ENCODE measurements at places on chromosomes 7 and 10.
A peak's percentile ranks its signal among the peaks of the same experiment; 100 is the strongest.

DNA sequence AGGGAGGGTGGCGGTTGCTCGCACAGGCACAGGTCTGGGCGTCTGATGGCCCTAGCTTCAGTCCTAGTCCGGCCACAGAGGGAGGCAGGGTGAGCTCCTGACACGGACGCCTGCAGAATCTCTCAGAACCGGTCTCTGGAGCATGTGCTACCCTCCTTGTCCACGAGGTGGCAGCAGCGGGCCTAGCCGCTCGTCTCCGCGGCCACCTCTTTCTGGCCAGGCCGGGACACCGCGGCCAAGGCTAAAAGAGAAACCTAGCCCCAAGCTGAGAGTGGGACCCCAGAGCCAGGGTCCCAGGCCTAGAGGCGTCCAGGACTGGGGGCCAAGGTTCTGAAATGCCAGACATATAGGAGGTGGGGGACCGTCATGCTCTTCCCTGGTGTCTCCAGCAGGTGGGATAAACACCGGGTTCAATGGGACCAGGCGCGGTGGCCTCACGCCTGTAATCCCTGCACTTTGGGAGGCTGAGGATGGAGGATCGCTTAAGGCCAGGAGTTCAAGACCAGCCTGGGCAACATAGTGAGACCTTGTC lies 3.2 kb upstream of the LAT2 start:
- DNase-seq, result peak; percentile 82

GRCh38 chr7:82760074-82760473 lies 316.5 kb upstream of the CACNA2D1 start:
- DNase-seq, result no peak

- peak; percentile 46 for DNase-seq
These were observed 22.3 kb downstream of the COX15 start for GRCh38 chr10:99709480-99710229.

DNA sequence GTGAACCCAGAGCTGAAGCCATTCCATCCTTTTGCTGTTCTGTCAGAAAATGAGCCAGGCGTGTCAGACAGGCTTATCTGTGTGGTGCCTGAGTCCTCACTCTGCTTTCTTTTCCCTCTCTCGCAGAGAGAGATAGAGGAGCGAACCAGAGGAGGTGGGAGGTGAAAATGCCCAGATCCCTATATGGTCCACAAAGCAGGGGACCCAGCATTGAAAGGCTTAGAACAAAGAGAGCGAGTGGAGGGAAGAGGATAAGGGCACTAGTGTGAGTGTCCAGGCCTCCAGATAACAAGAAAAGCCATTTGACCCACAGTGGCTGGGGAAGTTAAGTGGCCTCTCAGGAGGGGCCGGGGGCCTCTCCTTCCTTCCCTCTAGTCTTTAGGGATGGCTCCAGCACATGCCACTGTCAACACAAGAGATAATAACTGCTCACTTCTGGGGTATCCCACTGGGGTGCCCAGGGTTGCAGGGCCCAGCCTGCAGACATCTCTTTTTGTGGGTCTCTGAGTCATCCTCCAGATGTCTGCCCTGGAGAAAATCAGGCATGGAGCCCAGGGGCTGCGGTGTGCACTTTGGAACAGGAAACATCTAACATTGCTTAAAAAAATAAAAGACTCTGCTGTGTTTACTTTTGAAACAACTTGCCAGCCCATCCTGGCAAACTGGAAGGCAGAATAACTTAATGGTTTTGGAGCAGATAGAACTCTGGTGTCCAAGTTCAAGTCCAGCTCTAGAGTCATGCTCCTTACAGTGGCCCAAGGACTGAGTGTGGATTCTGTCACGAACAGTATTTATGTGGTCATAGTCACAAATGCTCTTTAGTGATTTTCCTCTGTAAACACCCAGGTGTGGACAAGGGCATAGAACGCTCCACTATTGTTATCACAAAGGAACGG lies 189.5 kb downstream of the CXCL12 start:
- DNase-seq, result no peak

DNA sequence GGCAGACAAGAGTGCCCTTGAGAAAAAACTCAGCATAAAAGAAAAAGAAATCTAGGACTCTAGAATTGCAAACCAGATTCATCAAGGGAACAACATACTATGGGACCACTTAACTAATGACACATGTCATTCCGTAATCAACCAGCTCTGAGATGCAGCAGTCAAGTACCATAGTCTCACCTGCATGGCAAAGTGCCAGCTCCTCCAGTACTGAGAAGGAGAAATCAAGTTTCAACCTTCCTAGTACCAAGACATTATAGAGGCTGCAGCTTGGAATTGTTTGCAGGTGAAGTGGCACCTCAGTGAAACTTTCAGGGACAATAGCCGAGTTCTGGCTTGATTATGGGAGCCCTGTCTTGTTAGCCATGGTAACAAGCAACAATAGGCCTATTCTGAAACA lies 11.5 kb downstream of the STEAP1 start:
- DNase-seq, result no peak

GRCh38 chr10:70815504-70816219 lies at the start of gene SGPL1:
Gene SGPL1, plus strand, starts transcription at chr10:70815948. Its CDS starts 906 bp downstream, at chr10:70816854.
- peak; percentile 87 for DNase-seq

GRCh38 chr10:26438534-26439341 lies 597 bp downstream of the APBB1IP start:
- DNase-seq, result peak; percentile 75

DNA sequence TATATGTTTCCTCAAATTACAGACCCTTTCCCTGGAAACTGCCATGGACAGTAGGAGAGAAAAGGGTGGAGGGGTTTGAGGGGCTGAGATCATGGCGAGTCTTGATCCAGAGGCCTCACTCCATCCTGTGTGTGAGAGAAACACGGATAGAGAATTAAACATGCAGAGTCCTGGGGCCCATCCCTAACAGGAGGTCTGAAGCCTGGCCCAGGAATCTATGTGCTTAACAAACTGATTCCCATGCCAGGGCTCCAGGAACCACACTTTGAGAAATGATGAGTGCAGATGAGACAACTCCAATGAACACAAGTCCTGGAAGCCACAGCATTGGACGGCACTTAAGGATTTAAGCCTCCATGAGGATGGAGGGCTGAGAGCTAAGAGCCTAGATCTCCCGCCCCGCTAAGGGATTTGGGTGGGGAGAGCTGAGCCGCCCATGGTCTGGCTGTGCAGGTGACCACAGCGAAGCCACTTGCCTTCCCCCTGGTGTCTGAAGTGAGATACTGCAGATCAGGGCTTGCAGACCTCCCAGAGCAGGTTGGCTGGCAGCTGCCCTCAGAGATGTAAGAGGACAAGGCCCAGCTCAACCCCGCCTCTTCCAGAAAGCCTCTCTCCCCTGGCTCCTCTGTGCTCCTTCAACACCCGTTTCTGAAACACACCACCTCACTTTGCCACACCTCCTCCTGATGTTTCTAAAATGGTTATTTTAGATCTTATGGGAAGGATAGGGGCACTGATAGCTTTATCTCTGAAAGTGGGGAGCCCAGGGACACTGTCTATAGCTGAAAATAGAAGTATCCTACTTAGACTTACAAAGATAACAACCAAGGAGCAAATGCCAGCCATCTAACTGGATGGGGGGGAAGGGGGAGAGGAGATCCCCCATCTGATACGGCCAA lies 24.8 kb upstream of the EIF5AL1 start:
- DNase-seq, result no peak

GRCh38 chr10:73414230-73414945 lies 530 bp upstream of the ANXA7 start:
- DNase-seq, result no peak

DNA sequence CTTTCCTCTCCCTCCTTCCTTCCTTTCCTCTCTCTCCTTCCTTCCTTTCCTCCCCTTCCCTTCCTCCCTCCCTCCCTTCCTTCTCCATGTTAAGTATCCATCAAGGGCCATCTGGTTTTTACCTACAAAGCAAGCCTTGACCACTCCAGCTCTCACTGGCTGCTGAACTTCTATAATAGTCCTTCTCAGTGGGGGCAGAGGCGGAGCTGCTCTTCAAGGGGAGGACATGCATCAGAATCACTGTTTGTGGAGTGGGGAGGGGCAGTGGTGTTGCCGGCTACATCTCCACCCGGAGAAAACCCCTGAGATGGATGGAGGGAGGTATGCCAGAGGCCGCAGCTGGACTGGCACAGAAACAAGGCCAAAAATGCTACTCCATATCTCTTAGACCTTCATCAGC lies 25.9 kb downstream of the LAMB1 start:
- DNase-seq, result no peak

GRCh38 chr10:89164080-89164479 lies 43.0 kb downstream of the CH25H start:
- peak; percentile 9 for DNase-seq

- DNase-seq, result no peak
These were observed 785.7 kb upstream of the POM121L12 start for GRCh38 chr7:52249741-52250140.

DNA sequence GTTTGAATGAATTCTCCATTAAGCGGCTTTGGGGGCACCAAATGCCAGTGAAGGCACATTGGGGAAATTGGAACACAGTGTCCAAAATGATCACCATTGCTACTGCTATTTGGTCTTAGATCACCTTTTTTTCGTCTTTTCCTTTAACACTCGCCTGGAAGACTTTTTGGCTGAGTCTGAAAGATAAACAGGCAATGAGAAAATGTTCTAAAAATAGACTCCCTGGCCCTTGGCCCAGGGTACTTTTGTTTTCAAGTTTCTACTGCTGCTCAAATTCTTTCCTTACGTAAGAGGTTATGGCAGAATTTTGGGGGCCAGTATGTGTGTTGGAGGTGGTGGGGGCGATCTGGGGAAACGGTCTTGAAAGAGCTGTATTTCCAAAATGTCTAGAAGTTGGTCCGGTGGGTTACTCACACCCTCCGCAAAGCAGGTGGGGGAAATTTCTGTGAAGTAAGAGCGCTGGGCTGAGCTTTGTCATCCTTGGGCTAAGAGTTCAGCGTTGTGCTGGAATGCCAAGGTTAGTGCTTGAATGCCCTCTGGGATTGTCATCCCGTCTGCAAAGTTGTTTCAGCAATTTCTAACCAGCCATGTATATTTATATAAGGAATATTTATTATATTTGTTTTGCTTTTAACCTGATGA lies 1.3 kb upstream of the ITPRIP start:
- DNase-seq, result no peak

DNA sequence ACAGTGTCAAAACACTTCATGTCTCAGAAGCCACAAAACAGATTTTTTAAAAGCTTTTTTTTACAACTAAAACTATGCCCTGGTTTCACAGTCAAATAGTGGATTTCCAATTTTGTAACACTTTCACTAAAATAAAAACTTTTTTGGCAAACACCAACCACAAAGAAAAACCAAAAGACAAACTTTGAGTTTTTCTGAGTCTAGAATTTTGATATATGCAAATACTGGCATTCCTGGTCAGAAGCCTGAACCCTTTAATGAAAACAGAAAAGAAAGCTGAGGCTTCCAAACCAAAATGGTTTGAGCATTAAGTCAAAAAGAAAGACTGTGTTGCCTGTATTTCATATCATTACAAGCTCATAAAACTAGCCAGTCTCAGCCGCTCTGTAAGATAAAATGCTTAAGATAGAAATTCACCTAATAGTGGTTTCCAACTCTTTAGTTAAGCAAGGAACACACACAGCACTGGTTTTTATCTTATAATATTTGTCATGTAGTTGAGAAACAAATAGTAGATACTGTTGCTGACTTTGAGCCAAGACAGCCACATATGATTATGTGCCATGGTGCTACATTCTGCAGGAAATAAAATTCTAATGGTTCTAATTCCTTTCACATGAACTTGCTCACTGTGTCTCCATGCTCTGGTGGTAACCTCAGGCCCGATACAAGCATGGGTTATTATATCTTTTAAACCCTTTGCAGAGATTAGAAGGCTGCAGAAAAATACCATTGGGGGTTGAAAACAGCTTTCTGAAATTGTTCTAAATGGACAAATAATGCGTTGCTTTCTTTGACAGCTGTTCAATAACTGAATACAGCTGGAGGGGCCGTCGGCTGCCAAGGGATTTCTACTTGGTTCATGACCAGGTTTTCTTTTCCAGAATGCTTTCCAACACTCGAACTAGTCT lies 49.4 kb downstream of the FAM171A1 start:
- DNase-seq, result no peak

- no peak for DNase-seq
These were observed 70.0 kb downstream of the ARL4A start for GRCh38 chr7:12757443-12757842.

DNA sequence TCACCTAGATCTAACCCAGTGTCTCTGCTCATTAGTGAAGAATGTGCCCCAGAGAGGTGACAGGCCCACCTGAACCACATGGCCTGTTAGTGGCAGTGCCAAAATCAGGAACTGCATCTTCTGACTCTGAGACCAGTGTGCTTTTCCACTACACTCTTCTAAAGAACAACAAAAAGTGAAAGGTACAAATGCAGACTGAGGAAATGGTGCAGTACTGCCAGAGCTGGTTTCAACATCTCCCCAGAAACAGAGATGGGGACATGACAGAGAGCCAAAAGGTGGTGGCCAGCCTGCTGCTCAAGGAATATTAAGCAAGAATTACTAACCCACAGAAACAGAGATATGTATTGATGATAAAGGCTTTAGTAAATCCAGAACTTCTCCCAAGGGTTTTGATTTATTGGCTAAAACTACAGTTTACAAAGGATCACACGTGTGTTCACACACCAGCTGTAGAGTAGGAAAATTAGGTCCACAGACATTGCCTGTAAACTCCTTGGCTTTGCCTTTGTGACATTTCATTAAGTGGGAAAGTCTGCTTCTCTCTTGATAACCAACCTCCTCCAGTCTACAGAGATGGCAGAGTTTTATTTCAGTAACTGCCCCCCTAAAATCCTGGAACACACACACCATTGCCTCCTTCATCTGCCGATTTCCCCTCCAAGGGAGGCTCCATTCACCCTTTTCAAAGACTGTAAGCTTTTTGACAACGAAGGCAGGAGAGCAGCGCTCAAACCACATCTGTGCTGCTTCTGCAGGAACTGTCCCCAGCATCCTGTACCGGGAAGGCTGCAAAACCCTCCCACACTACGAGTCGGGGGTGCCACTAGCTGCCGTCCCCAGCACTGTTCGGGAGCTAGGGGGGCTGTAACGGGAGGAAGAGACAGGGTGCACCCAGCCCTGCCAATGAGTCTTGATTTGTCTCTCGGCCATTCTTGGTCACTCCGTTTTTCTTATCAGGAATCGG lies 29.8 kb downstream of the GSDME start:
- no peak for DNase-seq

- no peak for DNase-seq
These were observed 103.4 kb downstream of the ITIH5 start for GRCh38 chr10:7563368-7563767.

DNA sequence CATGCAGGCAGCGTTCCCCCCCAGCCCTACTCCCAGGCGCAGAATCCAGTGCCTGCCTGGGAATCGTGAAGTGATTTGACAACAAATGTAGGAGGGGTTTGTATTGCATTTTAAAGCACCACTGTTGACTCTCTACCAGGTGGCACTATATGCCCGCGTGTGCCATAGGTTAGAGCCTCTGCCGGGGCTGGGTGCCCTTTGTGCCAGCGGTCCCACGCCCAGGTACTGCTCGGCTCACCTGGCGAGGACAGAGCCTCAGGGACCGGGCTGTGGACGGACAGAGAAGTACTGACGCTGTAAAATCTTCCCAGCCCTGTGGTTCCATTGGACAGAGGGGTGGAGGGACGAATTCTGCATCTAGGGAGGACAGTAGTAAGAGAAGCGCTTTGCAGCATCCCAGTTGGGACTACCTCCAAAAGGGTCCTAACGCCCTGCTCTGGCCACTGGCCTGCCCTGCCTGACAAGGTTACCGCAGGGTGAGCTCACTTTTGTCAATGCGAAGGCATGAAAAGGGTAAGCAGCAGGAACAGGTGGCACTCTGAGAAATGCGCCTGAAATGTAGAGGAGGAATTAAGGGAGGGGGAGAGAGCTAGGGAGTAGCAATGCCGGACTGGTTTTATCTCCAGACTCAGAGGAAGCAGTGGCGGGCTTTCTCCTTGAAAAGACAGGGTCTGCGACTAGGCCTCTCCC lies 788 bp upstream of the CACNA2D1 start:
- peak; percentile 4 for DNase-seq
